T1000 (cell line): ENCODE measurements at places on chromosomes 16 and 17.

GRCh38 chr16:56551796-56552738 lies 12.8 kb upstream of the MT4 start:
- no peak for DNase-seq

GRCh38 chr17:11980813-11981212 lies 16.5 kb downstream of the ZNF18 start:
- no peak for DNase-seq

DNA sequence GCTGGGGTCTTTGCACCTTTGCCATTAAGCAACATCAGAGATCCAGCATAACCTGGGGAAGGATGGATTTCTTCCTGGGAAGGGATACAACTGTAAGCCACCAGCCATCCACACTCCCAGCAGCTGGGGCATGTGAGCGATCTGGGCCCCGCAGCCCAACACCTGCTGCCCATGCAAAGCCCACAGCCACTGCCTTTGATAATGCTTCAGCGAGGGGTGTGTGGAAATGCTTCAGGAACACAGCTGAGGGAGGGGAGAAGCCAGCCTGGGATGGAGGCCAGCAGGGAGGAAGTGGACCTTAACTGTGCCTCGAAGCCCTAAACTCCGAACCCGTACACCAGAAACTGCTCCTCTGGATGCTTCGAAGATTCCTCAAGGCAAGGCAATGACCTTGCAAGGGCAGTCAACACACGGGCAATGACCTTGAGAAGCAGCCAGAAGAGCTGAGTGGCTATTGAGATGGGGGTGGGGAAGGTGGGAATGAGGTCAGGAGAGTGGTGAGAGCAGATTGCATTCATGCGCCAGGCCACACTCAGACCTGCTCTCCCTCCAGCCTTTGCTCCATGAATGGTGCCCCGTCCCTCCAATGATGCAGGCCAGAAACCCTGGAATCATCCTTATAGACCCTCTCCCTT lies 49.1 kb downstream of the KATNIP start:
- DNase-seq, result no peak

DNA sequence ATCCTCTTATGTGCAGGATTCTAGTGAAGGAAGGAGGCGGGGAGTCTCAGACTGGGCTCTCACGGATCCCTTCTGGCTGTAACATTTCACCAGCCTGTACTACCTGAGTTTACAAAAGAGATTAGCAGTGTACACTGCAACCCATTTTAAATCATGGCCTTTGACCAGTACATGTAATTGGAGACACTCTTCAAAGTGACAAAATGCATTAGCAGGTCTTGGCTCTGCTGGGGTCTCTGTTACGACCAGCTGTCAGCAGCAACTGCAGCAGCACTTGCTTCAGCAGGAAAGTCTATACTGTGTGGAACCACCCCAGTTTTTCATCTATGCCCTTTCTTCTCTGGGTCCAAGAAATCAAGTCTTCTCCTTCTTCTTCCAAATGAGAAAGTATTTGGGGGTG lies 322.8 kb upstream of the ASIC2 start:
- DNase-seq, result no peak

DNA sequence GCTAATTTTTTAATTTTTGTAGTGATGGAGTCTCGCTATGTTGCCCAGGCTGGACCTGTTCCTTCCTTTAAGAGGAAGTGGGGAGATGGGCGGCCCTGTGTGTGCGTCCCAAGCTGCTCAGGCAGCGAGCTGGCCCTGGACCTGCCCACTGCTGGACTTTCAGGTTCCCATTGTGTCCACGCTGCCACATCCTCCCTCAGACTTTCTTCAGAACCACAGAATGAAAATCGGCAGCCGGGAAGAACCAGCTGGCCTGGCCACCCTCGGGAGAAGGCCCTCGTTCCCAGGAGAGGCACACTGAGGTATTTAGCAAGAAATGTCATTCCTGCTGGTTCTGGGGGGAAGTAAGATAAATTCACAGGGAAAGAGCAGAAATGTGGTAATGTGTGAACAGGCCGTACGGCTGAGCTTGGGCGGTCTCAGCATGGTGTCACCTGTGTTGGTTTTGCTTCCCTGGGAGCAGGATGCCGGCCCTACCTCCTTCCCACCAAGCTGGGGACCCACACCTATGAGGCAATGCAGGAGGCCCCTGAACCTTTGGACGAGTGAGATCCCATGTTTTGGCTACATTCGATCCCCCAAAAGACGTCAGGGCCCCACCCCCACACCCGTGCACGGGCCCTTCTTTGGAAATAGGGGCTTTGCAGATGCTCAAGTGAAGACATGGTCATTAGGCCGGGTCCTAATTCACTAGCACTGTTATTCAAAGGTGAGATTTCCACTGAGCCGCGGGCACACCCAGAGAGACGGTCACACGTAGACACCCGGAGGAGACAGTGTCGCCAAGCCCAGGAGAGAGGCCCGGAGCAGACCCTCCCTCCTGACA lies 35.9 kb upstream of the ZNF469 start:
- DNase-seq, result no peak

DNA sequence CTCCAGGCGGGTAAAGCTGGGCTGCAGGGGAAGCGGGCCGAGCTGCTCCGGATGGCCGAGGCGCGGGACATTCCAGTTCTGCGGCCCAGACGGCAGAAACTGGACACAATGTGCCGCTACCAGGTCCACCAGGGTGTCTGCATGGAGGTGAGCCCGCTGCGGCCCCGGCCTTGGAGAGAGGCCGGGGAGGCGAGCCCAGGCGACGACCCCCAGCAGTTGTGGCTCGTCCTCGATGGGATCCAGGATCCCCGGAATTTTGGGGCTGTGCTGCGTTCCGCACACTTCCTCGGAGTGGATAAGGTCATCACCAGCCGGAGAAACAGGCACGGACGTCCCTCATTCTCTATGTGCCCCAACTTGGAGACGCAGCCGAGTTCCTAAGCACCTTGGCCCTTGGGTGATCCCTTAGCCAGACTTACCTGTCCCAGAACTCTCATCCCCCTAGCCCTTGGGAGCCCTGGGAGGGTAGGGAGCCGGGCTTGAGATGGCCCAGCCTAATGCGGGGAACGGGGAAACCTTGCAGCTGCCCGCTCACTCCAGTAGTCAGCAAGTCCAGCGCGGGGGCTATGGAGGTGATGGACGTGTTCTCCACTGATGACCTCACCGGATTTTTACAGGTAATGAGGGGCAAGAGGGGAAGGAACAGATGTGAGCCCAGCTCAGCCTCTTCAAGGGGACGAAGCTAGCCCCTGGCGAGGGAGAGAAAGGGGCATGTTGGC lies 806 bp downstream of the MRM1 start:
- DNase-seq, result no peak

DNA sequence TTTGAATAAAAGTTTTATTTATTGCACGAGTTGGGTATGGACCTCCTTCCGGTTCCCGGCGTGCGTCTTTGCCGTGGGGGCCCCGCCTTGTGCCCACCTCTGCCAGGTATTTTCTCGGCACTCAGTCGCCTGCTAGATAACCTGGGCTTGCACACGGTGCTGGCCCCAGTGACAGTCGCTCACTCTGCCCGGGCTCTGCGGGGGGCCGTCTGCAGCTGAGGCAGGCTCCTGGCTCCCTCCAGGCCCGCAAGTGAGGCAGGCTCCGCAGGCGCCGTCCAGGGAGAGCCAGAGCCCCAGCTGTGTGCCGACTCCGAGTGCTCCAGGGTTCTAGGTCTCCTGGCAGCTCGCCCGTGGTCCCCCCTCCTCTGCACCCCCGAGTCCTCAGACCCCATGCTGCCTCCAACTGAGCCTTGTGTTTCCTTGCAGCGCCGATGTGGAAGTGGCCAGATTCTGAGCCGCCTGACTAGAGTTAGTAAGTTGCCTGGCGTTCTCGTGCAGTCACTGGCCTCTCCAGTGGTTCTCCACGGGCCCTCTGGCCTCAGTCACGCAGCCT lies 54.7 kb upstream of the PVALEF start:
- DNase-seq, result no peak

DNA sequence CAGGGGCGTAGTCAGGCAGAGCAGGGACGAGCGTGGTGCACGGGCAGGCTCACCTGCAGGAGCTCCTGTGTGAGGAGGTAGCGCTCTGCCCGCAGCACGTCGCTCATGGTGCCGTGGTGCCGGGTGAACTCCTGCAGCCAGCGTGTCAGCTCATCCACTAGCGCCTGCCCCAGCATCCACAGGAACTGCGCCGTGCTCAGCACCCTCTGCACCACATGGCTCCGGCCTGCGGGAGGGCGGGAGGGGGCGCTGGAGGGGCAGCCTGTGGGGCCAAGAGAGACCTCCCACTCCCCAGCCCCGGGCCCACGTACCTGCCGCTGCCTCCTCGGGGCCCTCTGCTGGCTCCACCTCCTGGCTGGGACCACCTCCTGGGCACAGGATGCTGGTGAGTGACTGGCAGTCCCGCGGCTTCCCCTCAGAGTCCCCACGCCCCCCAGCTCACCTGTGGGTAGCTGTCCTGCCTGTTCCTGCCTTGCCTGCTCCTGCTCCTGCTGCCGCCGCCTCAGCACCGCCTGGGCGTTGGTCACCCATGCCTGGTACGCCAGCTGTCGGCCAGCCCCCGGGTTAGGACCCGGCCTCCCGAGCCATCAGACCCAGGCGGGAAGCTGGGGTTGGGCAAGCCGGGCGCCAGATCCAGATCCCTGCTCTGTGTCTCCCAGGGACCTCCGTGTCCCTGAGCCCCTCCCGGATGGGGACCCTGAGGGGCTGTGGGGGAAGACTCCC lies 16.6 kb downstream of the CTU2 start:
- DNase-seq, result no peak

DNA sequence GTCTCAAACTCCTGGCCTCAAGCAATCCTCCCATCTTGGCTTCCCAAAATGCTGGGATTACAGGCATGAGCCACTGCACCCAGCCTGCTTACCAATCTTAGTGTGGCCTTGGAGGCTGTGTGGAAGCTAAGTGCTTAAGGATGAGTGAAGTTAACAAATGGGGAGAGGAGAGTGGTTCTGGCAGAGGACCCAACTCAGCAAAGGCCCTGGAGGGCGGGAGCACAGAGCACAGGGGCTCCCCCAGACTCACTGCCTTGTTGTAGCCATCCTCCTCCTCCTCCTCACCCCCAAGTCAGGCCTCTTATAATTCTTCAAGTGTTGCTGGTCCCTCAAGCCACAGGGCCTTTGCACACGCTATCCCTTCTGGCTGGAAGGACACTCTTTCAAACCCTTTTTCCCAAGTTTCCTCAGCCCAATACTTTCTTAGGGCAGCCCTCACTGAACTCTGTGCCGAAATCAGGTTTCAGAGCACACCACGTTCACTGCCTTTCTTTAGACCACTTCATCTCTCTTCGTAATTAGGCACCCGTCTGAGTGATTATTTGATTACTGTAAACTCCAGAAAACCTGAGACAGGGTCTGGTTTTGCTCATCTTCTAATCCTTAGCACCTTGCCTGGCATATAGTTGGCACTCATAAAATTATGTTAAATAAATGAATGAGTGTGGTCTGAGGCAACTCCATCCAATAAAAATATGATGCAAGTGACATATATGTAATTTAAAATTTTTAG lies 23.4 kb downstream of the NGFR start:
- DNase-seq, result no peak

DNA sequence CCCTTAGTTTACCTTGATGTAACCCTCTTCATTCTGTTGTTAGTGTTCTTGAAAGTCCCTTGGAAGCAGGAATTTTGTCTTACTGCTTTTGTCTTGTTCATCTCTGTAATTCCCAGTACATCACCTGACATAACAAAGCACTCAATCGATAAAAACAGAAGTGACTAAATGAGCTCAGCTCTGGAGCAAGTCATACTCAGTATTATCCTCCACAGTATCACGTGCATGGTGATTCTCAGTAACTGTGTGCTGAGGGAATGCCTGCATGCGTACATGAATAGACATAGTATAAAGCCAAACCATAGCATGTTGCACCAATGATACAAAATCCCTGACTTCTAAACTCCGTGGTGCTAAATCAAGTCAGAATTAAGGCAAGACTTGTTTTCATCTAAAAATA lies 7.2 kb downstream of the KRT38 start:
- no peak for DNase-seq

DNA sequence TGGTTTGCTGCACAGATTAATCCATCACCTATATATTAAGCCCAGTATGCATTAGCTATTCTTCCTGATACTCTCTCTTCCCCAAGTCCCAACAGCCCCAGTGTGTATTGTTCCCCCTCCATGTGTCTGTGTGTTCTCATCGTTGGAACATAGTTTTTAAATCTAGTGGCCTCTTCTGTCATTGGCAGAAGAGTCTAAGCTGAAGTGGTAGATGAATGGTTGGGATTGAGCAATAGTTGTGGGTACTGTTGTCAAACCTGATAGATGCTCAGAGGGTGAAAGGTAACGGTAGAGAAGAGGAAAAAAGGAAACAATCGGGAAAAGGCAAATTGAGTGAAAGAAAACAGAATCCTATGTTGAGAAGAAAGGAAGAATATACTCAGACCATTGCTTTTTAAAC lies 29.9 kb downstream of the MAP3K3 start:
- no peak for DNase-seq

DNA sequence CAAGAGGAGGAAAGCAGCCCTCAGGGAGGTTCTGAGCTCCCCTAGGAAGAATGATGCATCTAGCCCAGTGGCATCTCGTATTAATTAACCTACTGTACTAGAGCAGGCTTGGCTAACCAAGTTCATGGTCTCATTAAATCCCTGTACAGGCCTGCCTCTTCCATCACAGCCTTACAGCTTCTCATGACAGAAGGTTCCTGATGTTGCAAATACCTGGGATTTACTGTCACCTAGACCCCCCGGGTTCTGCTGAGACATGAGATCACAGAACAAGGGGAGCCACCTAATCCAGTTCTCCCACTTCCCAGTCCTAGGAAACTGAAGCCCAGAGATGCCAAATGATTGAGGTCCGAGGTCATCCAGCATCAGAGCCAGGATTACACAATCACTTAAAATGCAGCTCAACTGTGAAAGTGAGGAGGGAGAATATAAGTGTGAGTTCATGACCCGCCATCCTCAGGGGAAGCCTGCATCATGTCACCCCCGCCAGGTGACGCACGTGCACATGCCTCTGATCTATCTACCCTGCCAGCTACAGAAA lies 23.9 kb downstream of the ACLY start:
- peak; percentile 67 for DNase-seq

- no peak for DNase-seq
Measured at GRCh38 chr17:61469474-61469873, 17.3 kb downstream of the TBX4 start.

DNA sequence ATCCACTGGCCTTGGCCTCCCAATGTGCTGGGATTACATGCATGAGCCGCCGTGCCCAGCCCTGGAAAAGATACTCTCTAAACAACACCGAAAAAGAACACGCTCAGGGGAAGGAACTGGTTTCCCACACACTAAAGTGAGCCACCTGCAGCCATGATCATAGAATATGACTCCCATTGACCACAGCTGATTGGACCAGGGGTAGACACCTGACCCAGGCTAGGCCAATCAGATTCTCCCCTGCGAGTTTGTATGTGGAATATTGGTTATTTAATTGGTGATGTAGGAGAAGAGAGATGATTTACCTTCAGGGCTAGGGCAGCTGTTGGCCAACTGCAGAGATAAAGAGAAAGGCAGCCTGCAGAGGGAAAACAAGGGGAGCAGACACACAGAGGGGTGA lies 9.0 kb upstream of the GGA2 start:
- DNase-seq, result no peak

DNA sequence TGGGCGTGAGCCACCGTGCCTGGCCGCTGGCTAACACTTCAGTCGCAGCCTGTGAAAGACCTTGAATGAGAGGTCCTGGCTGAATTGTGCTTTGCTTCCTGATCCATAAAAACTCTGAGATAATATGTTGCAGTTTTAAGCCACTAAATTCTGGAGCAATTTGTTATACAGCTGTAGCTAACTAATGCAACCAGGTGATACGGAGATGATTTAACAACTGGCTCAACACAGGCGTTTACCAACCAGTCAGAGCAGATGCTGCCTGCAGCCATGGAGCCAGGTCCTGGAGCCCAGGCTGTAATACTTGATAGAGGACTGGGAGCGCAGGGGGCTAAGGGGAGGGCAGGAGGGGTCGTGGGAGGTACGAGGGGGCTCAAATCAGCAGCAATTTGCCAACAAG lies 50.9 kb downstream of the PLXDC1 start:
- DNase-seq, result no peak

GRCh38 chr17:55198690-55199370 lies 65.9 kb upstream of the HLF start:
- no peak for DNase-seq
